Stimulated activated CD4-positive, alpha-beta T cell treated with anti-CD3 and anti-CD28 coated beads, TNF-alpha, amount 100 ng/mL, for 4 hours (primary cell): ENCODE measurements at places on chromosomes 5 and 9.

- DNase-seq, result no peak
Observed at GRCh38 chr5:111138096-111138495, 45.9 kb downstream of the WDR36 start.

GRCh38 chr5:172722327-172722815 is 48.6 kb downstream of the DUSP1 start:
- DNase-seq, result no peak

- no peak for DNase-seq
Observed at GRCh38 chr9:5510360-5510931, at the start of gene PDCD1LG2. TSS of gene PDCD1LG2 (plus strand) at chr9:5510531. CDS start at chr9:5522547, 12,016 bp downstream.

- no peak for DNase-seq
Observed at GRCh38 chr5:58737671-58738070, 154.8 kb downstream of the RAB3C start.

DNA sequence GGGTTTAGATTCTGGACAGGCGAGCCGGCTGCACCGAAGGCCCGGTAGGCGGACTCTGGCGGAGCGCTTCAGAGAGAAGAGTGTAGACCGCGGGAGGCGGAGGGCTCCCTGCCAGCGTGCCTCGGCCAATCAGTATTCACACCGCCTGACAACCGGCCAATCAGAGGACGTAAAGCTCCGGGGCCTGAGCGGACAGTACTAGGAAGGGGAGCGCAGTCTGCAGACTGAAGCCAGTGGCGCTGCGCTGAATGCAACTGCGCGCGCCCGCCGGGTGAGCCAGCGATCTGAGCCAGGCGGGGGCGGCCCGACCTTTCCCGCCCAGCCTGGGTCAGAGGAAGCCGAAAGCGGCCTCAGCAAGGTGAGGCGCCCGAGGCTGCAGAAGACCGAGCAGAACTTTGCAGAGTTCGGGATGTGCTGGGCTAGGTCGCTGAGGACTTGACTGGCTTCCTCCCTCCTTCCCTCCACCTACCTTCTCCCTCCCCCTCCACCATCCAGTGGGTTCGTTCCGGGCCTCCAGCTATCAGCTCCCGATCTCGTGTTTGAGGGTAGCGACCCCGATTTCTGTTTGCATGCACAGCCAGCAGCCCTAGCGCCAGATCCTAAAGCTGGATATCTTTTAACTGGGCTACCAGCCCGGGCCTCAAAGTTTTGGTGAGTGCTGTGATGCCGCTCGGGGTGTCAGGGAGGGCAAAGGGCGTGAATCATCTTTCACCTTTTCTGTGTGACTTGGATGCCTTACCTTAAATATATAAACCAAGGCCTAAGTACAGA is at the start of gene DMRT2:
DMRT2 (plus strand) TSS at position 233 of the 771 bp plus-strand sequence. CDS start 1,257 bp downstream, outside the sequence.
- DNase-seq, result no peak

DNA sequence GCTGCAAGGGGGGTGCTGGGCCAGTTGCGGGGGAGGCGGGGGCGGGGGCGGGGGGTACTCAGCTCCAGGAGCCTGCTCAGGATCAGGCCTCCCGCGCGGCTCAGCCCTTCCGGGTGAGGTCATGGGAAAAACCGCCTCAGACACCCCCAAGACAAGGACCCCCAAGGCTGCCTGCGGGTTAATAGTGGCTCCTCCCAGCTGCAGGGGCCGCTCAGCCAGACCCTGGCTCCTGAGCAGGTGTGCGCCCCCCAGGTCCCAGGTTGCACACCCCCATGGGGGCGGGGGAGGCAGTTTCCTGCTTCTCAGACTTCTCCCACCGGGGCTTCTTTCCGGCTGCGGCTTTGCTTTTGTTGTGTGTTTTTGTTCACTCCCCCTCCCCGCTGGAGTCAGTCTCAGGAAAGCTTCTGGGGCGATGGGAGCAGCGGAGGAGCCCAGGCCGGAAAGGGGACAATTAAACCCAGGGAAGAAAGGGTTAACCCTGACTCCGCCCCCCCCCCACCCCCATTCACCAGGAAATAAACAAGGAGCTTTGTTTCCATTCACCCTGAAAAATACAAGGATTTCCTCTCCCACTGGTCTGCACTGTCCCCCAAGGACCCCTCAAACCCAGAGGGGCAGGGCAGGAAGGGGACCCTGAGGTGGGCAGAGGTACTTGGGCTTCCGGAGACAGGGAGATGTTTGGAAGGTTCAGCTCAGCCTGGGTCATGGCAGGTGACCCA is 42.3 kb upstream of the NOTCH1 start:
- no peak for DNase-seq

GRCh38 chr9:5112109-5112592 is 73.3 kb downstream of the INSL6 start:
- no peak for DNase-seq

DNA sequence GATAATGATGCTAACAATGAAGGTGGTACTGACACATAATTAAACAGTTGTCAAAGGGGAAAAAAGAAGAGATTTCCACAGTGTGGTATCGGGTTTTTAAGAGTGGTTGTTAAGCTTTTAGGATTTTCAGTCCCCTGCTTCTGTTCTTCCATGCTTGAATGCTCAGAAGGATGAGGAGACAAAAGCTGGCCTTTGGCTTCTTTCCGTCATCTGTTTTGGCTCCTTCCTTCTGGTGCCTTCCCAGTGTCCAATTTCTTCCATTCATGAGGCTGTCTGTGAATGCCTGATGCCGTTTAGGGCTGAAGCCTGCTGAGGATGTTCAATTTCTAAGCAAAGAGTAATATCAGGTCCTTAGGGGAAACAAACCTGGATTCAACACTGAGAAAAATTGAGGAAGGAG is 179.6 kb upstream of the GLRA1 start:
- no peak for DNase-seq

DNA sequence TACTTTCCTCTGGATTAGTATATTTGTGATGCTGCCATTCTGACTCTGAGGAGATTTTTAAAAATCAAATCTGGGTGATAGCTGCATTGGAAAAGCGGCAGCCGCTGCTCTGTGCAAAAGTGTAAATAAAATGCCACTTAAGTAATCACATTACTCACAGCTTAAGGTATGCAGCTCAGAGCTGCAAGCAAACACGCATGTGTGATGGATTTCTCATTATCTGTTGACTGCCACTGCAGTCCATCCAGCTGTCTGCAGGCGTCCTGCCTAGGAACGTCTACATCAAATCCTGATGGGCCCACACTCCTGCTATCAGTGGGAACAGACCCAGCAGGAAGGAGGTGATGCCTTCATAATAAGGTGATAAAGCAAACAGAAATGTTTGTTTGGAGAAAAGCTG is 216.9 kb downstream of the SPOCK1 start:
- DNase-seq, result no peak

DNA sequence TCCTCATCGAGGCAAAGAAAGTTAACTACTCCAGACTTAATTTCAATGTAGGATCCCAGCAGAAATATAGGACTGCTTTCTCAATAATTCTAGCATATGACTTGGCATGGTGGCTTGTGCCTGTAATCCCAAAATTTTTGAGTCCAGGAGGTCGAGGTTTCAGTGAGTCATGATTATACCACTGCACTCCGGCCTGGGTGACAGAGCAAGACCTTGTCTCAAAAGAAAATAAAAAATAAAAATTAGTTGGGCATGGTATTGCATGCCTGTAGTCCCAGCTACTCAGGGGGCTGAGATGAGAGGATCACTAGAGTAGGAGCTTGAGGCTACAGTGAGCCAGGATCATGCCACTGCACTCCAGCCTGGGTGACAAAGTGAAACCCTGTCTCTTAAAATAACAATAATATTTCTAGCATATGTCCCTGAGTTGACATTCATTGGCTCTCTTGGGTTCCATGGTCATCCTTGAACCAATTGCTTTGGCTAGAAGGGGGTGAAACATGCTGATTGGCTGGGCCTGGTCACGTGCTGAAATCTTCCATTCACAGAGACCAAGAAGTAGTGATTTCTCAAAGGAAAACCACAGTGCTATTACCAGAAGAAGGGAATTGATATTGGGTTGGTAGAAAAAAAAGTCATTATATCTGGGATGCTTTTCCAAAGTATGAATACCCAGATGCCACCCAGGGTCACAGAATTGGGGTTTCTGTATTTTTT is 31.6 kb upstream of the GARNL3 start:
- no peak for DNase-seq
